ENCODE measurements at places on chromosomes 3 and 15.

DNA sequence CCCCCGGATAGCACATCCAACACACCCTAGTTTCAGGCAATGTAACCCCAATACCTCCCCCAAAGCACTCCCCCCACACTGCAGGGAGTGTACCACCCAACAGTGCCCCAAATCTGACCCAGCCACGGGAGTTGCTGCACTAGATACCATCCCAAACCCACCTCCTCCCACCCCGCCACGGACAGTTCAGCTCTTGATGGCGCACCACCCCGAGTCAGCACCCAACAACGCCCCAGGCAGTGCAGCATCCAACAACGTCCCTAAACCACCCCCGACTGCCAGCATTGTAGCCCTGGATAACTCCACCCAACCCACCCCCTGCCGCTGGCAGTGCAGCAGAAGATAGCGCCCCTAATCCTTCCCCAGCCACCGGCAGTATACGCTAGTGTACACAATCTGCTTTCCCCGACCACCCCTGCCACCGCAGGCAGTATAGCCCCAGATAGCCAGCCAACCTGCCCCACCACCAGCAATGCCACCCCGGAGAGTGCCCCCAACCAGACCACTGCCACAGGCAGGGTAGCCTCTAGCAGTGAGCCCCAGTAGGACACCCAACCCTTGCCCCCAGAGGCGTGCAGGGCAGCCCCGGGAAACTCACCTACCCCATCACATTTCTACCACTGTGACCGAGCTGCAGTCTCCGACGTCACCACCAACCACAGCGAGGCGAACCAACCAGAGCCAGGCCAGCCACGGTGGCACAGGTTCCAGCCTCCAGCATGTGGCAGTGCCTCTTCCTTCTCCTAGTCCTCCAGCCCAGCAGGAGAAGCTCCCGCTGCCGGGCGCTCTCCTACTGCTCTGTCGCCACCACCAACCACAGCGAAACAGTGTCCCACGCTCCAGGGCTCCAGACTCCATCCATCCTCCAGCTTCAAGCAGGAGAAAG is 178.1 kb downstream of the POTEB3 start:
- DNase-seq, result no peak

DNA sequence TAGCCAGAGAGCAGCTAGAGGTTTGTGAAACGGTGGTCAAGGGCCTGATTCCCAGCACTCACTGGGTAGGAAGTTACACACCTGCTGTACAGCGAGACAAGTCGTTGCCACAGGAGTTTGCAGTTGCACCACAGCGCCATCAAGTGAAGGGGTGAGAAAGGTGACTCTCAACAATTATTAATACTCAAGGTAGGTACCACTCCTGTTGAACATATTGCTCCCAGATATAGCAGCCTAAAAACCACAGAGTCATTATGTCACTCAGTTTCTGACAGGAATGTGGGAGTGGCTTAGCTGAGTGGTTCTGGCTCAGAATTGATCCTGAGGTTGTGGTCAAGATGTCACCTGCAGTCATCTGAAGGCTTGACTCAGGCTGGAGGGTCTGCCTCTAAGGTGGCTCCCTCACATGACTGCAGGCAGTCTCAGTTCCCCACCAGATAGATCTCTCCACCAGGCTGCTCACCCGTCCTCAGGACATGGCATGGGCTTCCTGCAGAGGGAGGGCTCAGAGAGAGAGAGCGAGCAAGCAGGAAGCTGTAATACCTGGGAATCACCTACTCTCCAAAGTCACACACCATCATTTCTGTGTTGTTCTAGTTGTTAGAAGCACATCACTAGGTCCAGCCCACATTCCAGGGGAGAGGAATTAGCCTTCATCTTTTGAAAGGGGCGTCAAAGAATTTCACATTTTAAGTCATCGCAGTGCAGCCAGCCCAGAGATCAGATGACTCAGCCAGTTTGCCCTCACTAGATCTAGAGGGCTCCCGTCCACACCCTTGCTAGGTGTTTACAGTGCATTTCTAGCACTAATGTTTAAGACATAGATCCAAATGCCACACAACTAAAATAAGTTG is 17.0 kb upstream of the ANO10 start:
- no peak for DNase-seq

DNA sequence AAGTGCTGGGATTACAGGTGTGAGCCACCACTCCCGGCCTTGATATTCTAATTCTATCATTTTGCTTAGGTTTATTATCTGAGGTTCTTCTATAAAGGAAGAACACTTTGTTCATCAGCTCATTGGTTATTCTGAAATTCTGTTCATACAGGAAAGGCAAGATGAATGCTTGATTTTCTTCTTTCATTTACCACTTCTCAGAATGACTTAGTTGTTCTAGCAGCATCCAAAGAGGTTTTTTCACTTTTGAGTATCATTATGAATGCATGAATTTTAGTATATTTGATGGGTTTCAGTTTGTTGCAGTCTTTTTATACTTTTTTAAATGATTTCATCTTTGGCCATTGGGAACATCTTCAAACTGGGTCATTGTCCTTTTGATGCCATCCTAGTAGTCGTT is 51.8 kb downstream of the RNF111 start:
- DNase-seq, result no peak

GRCh38 chr3:82802501-82802900 is 1041.1 kb upstream of the GBE1 start:
- no peak for DNase-seq

GRCh38 chr3:121295452-121295851 is 250.3 kb downstream of the POLQ start:
- no peak for DNase-seq

DNA sequence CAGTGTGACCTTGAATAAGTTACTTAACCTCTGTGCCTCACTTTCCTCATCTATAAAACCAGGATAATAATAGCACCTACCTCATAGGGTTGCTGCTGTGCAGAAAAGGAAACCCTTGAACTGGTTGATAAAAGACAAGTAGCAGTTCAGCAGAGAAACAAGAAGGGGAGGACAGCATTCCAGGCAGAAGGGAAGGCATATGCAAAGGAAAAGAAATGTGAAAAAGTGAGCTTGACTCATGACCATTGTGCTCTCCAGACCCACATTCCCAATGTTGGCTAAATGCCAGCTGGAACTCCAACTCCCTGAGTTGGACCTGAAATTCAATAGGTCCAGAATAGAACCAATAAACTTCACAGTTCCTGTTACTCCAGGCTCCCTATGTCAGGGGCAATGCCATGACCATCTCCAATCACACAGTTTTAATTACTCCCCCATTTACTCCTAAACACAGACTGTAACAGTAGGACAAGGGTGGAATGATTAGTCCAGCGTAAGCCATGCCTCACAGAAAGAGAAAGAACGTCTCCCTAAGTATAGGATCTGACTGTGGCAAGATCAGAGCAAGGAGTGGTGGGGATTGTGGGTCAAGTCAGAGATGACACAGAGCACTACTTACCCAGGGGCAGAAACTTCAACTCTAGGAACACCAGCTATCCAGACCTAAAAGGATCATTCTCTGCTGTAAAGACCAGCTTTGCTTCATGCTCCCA is 26.9 kb downstream of the PRKAR2A start:
- no peak for DNase-seq

- no peak for DNase-seq
Observed at GRCh38 chr15:80619680-80620079, 75.4 kb upstream of the ABHD17C start.

DNA sequence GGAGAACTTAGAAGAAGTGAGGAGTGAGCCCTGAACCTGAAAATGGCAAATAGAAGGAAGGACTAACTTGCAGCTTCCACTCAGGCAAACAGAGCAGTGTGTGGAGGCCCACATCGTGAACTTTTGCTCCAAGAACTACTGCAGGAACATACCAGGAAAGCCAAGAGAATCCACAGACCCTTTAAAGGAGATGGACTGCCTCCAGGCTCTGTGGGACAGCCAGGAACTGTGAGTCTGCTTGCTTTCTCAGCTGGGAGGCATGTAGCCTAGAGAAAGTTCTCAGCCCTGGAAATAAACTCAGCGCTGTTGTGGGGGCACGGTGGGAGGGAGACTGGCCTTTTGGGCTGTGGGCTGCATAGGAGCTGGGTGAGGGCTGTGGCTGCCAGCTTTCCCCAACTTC is 93.0 kb downstream of the SNRK start:
- no peak for DNase-seq

DNA sequence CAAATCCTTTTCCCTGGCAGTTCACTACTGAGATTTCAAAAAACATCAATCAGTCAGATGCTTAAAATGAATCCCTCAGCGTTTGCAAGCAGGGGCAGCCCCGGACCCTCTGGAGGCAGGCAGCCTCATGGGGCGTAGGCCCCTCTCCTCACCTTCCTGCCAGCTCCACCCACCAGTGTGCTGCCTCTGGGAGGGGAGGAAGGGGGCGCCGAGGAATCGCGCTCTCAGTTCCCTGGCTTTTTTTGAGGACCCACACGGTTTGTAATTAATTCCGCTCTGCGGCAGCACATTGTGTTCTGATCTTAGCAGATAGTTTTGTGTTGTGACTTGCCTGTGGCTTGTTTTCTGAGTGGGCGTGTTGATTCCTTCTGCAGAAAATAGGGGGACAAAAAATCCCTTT is 159.9 kb downstream of the KLF13 start:
- no peak for DNase-seq

DNA sequence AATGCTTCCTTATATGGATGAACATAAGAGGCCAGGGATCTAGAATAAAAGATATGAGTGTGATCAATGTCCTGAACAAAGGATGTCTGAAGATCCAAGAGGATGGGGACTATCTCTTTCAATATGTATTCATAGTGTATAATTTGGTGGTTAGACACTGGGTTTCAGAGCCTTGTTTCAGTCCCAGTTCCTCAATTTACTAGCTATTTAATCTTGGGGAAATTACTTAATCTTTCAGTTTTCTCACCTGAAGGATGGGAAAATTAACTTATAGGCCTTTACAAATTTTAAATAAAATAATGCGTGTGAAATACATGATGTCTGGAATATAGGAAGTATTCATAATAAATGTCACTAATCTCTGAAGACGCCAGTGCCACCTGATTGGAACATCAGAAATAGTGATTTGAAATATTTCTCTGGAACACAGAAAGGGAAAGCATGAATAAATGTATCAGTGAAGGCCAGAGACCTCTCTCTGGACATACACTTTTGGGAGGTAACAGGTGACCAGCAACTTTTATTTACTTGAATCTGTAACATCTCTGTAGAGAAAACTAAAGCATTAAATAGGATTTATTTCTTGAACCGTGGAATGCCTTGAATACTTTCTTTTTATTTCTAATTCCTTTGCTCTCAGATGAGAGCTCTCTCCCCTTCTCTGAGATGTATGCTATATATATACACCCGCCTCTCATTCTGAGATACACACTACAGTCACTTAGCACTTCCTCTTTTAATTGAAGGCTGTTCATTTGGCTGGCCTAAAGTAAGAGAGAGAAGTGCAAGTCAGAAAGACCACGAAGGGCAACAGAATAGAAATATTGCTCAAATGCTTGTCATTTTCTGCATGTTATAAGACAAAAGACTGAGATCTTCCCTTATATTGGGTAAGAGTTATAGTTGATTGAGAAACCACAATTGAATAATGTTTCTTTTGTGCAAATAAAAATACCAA is 407.1 kb downstream of the LSAMP start:
- DNase-seq, result peak; percentile 27

DNA sequence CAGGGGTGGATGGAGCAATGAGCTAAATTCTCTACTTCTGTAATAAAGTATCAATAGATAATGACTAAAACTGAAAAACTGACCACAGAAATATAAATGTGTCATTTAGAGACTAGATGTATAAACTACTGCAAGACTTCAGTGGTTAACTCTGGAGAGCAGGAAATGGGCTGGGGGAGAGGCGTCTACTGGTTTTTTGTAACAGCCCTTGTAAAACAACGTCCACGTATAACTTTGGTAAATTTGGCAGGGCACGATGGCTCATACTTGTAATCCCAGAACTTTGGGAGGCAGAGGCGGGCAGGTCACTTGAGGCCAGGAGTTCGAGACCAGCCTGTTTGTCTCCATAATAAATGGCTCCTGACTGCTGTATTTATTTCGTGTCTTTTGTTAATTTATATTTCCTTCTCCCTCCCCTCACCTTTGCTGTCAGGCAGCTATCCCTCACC is 12.5 kb downstream of the RAB27A start:
- DNase-seq, result no peak

DNA sequence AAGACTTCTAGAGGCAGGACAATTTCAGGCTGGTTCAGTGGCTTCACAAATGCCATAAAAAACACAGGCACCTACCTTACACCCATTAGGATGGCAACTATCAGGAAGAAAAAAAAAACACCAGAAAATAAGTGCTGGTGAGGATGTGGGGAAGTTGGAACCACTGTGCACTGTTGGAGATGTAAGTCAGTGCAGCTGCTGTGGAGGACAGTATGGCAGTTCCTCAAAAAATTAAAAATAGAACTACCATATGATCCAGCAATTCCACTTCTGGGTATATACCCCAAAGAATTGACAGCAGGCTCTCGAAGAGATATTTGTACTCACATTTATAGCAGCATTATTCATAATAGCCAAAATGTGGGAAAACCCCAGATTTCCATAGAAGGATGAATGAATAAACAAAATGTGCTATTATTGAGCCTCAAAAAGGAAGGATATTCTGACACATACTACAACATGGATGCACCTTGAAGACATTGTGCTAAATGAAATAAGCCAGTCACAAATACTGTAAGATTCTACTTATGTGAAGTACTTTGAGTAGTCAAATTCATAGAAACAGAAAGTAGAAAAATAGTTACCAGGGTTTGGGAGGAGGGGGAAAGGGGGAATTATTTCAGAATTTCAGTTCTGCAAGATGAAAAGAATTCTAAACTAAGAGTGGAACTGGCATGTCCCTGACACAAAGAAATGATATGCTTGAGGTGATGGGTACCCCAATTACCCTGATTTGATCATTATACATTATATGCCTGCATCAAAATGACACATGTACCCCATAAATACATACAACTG is 40.9 kb downstream of the NR1D2 start:
- DNase-seq, result no peak

DNA sequence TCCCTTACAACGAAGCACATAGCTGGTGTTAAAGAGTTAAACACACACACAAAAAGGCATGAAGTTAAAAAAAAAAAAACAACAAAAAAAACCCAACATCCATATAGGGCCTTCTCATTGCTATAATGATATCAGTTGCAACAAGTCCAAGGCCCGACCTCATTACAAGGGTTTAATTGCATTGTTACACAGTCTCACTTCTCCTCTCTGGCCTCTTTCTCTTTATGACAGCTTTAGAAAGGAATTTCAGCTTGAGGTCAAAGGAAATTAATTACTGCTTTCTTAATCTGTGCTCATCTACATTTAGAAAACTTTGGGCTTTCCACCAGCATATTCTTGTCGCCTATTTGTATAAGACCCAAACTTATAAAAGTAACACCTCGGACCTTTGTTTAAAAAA is 342.1 kb downstream of the NR2F2 start:
- DNase-seq, result no peak

DNA sequence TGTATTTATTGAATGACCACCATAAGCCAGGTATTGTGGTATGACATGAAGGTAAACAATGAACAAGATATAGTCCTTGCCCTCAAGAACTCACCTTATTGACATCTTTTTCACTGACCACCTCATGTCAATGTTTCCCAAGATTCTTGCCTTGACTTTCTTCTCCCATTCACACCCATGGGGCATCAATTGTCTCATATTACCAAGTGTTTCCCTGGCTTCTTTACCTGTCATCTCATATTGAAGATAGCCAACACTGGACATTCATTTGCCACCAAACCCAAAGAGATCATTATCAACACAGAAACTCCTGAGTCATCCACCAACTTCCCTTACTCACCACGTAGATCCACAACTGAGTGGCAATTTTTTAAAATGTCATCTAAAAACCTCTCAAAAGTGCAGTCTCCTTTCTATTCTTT is 2.2 kb downstream of the EFHB start:
- DNase-seq, result no peak

Measured in GM12891 (cell line).